ENCODE measurements at places on chromosomes 7 and 10.

GRCh38 chr10:131993275-131993674 lies 11.6 kb upstream of the BNIP3 start:
- no peak for DNase-seq

DNA sequence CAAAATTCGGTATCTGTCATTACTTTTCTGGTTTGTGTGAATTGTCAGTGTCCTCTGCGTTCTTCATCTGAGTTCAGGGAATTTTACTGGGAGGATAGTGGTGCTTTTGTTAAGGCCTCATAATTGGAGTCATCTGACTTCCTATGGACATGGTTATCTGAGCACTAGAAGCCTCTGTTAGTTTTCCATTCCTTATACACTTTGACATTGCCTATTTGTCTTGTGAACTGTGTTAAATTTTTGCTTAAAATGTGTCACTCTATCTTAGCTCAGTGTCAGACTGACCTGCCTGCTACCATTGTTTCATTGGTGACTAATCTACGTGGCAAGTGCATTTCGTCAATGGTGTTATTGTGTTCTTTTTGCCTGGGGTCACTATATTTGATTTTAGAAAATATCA lies 253.3 kb downstream of the SEMA3A start:
- no peak for DNase-seq

DNA sequence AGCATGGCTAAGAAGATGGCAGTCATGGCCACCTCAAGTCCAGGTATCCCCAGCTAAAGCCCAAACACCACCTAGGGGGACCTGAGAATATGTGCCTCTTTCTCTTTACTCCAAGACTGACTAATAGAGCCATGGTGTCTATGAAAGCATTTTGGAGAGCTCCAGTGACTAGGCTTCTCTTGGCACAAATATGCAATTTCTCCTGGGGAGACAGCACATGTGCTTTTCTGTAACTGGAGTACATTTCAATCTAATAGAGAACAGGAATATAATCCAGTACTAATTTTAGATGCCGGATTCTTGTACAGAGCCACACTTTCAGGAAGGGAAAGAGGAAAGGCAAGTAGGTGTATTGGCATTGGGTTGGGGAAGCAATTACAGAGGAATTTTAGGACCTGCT lies 260.1 kb downstream of the BMPER start:
- no peak for DNase-seq

GRCh38 chr10:43257347-43258210 lies 9.3 kb downstream of the RASGEF1A start:
- DNase-seq: no peak

DNA sequence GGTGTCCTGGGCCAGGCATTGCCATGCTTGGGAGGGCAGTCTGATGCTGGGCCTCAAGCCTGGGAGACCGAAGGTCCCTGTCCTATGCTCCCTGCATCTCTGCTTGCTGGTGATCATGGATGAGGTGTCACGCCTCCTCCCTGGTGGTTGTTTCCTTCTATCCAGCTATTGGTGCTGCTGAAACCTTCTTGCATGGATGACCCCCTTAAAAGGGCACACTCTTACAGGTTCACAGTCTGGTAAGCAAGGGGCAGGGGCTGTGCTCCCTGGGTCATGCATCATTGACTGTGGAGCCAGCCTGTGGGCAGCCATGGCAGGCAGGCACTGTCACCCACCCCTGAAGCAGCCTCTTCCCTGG lies 36.8 kb upstream of the SLC29A3 start:
- DNase-seq: no peak

DNA sequence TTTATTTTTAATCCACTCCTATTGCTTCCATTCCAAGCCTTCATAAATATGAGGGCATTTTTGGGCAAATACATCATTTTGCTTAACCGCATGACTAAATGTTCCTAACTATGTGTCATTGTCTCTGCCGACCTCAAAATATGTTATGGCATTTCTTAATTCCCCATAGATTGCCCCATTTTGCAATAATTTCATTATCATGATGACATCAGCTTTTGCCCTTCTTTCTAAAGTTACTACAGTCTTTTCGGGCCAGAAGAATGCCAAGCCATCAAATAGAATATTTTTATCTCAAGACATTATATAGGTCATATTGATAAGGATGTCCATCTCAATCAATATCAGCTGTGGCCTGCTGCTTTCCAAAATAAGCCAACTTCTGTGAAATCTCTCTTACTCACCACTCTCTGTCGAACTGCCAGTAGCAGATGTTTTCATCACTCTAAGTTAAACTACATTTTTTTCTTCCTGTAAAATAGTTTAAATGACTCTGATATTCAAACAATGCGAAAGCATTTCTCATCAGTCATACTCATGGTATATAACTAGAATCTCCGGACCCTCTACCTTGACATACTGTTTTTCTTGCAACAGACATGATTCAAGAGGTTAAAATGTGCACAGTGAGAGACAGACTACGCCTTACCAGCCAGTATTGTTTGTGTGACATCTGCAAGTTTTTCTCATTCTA lies 1254.6 kb upstream of the CELF2 start:
- DNase-seq: no peak

GRCh38 chr7:156554488-156554887 lies 86.1 kb upstream of the RNF32 start:
- DNase-seq: no peak

- DNase-seq: no peak
These were observed 80.3 kb downstream of the FAM53B start for GRCh38 chr10:124663766-124664360.

DNA sequence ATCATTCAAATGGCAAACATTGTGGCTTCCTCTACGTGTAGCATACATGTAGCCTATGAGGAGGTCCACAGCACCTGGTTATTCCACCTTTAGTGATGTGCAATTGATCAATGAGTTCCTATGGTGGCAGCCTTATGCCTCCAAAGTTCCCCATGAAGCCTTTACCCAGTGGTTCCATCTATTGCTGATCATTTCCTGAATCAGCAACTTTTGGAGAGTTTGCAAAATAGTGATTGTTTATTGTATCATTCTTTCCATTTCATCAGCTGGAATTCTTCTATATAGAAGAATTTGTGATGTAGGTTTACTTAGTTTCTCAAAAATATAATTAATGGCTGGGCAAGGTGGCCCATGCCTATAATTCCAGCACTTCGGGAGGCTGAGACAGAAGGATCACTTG lies 380.2 kb upstream of the MKI67 start:
- DNase-seq: no peak

GRCh38 chr7:157484411-157485081 lies 147.7 kb downstream of the DNAJB6 start:
- no peak for DNase-seq

DNA sequence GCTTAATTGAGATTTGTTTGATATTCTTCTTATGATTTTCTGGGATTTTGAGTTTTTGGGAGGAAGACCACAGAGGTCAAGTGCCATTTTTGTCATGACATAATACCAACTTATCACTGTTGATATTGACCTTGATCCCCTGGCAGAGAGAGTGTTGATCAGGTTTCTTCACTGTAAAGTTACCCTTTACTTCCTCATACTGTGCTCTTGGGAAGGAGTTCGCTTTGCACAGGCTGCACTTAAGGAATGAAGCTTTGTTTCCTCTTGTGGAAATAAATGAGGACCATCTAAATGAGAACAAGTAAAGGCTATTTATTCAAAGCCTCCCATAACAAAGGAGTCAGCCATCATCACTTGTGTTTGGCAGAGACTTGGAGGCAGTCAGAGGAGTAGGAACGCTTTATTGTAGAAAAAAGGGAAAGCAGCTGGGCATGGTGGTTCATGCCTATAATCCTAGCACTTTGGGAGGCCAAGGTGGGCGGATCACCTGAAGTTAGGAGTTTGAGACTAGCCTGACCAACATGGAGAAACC lies 16.1 kb downstream of the ST7 start:
- DNase-seq: no peak

- DNase-seq: no peak
These were observed 416.2 kb upstream of the NFE2L3 start for GRCh38 chr7:25735674-25736242.

DNA sequence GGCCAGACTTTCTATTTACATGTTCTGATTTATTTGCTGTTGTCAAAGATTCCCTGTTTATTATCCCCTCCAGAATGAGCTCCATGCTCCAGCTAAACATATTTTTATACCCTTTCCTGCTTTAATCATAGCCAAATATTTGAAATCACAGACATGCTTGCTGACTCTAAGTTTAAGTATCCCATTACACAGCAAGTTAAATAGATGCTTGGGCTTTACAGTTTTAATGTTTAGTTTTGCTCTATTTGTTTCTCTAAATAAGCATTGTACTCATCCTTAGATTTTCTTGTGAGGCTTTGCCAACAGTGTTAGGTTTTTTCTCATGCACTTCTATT lies 196.8 kb downstream of the TAX1BP1 start:
- no peak for DNase-seq

- DNase-seq: no peak
These were observed 38.6 kb downstream of the VOPP1 start for GRCh38 chr7:55533729-55534080.

- no peak for DNase-seq
These were observed 1.0 kb upstream of the CHN2 start for GRCh38 chr7:29193316-29194205.

GRCh38 chr7:38932509-38933168 lies 23.6 kb upstream of the VPS41 start:
- DNase-seq: no peak
